Kidney (tissue), 22 donors: ENCODE measurements at places on chromosomes 2 and 18.

- no peak for DNase-seq
Observed at GRCh38 chr18:62525608-62526007, 2.8 kb downstream of the ZCCHC2 start.

- DNase-seq: no peak
Observed at GRCh38 chr18:62281684-62282083, 43.4 kb upstream of the TNFRSF11A start.

DNA sequence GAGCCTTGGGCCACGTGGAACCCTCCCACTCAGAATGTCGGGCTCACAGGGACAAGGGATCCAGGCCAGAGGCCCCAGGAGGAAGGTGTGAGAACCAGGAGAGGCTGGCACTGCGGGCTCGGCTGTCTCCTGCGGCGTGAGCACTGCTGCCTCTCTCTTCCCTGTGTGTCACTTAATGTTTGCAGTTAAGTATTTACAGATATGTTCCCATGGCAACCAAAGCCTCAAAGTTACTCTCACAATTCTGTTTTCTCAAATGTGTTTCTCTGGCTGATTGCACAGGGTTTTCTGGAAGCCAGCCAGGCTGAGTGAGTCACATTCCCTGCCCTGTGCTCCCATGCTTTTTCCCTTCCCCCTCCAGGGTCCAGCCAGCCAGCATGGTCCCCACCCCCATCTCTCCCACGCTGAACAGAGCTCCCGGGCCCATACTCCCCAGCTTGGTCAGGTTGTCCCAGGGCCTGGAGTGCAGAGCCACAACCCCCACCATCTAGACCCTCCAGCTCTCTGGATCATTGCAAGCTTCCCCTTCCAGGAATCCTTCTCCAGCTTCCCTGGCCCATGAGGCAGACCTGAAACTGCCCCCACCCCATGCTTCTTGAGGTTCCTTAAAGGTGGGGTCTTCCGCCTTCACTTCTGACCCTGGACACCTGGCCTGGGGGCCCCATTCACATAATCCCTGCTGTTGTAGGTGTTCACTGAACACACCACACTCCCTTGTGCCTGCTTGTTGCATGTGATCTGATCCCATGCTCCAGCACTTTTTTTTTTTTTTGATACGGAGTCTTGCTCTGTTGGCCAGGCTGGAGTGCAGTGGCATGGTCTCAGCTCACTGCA, 265.9 kb downstream of the CELF4 start:
- DNase-seq: peak; percentile 94

GRCh38 chr2:75799859-75800258, 89.1 kb upstream of the GCFC2 start:
- DNase-seq: no peak

DNA sequence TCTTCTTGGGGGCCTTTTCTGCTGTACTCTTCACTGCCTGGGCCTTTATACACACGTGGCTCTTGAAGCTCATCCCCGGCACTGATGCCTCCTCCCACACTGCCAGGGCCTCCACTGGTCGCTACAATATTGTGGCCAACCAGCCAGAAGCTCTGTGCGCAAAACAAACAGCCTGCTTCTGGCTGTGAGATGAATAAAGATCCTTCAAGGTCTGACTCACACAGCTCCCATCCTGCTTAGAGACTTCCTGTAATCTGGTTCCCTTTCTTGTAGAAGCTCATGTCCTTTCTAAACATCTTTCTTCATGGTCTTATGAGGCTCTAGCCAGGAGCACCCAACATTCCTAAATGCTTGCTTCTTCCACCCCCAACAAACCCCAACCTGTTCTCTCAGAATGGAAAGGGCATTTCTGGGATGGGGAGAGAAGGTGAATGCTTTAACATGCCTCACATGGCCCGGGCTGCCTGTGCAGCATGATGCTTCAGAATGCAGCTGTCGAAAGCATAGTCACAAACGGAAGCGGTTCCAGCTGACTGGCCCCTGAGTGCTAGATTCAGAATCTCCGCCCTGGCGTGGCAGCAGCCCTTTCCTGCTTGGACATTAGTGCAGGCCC, 24.6 kb downstream of the NRP2 start:
- DNase-seq: peak; percentile 76

DNA sequence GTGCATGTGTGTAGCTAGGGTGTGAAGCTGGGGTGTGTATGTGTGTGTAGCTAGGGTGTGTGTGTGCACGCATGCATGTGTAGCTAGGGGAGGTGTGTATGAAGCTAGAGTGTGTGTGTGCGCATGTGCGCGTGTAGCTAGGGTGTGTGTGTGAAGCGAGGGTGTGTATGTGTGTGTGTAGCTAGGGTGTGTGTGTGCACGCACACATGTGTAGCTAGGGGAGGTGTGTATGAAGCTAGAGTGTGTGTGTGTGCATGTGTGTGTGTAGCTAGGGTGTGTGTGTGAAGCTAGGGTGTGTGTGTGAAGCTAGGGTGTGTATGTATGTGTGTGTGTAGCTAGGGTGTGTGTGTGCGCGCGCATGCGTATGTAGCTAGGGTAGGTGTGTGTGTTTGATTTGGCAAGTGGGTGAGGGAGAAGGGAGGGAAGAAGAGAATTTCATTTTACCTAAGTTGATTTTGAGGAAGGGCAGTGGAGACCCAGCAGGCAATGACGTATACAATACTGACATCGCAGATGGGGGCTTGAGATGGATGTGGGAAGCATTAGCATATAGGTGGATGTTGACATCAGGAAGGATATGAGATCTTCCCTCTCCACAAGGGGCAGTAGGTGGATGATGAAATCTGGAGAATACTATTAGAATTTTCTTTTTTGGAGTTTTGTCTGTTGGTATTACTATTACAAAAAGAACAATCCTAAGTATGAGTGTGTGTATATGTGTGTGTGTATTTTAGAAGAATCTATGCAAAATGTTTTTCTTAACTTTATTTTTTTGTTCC, 70.7 kb downstream of the PRELID3A start:
- DNase-seq: no peak

DNA sequence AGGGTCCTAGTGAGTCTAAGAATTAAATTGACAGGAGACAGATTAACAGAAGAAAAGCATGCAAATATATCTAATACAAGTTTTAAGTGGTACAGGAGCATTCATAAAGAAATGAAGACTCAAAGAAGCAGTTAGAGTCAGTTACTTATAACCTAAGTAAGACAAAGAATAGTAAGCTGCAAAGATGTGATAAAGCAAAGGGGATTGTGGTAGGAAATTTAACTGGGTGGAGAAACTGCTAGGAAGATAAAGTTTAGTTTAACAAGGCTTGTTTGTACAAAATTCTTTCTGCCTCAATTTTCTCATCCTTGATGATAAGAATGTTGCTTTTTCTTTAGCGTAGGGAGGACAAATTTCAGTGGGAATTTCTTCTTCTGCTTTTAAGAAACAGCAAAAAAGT, 35.5 kb upstream of the ST6GAL2 start:
- DNase-seq: no peak
